ENCODE measurements at places on chromosomes 6 and 20. TPM values are rescaled to one million over a fixed set of nuclear protein-coding genes. Genes with fewer than 3 reads are reported as not detected.

DNA sequence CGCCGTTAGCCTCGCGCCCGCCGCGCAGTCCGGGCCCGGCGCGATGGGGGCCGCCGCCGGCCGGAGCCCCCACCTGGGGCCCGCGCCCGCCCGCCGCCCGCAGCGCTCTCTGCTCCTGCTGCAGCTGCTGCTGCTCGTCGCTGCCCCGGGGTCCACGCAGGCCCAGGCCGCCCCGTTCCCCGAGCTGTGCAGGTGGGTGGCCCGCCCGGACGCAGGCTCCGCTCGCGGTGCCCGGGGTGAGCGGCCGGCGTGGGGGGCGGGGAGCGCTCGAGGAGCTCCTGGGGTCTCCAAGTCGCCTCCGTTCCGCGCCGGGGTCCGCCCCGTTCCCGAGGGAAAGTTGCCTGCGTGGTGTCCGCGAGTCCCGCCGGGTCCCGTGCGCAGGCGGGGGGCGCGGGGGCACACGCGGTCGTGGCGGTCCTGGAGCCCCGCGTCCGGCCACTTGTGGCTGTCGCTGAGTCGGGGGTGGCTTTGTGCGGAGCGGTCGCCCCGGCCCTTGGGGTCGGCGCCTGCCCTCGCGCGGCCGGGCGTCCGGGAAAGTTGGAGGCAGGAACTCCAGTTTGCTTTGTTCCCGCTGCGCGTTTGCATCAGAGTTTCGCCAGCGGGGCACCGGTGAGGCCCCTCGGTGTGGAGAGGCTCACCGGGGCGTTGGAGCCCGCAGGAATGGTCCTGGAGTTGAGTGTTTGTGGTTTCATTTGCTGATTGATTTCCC lies 476 bp downstream of the IGF2R start:
- DNase-seq, result peak; percentile 23

DNA sequence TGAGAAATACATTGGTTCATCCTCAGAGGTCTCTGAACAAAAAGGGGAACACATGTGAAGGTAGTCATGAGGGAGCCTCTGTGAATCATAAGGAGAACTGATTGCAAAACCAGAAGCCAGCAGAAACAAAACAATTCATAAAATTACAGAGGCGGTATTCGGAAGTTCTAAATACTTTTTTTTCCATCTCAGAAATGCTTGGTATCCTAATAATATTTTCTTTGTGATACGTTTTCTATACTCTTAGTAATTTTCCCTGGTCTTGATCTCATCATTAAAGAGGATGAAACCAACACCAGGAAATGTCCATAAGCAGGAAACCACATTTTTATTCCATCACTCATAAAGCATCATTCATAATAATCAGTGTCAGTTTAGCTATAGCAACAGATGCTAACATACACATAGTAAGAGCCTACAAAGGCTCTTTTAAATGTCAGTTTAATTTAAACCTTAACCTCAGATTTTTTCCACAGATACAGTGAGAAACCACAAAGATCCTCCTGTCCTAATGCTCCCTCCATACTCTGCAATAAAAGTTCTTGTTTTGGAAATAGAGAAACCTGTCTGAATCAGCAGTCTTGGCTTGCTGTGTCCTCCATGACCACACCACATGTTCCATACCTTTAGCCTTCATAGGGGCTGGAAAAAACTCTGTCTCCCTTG lies 29.2 kb downstream of the SGK1 start:
- peak; percentile 75 for DNase-seq

DNA sequence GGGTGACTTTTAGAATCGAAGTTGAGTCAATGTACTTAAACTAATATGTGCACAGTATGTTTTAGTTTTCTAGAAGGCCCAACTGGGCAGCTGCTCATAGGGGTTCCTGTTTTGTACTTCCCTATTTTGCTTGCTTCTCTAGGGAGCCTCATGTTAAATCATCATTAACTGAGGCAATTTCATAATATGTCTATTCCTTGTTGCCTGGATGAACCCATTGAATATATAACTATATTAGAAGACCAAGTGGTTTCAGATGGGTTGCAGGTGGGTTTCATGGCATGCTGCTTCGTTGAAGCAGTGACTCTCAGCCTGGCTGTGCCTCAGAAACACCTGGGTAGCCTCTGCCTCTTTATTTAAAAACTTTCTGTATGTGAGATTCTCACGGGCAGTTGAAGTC lies 22.2 kb downstream of the CARMIL1 start:
- DNase-seq, result no peak

DNA sequence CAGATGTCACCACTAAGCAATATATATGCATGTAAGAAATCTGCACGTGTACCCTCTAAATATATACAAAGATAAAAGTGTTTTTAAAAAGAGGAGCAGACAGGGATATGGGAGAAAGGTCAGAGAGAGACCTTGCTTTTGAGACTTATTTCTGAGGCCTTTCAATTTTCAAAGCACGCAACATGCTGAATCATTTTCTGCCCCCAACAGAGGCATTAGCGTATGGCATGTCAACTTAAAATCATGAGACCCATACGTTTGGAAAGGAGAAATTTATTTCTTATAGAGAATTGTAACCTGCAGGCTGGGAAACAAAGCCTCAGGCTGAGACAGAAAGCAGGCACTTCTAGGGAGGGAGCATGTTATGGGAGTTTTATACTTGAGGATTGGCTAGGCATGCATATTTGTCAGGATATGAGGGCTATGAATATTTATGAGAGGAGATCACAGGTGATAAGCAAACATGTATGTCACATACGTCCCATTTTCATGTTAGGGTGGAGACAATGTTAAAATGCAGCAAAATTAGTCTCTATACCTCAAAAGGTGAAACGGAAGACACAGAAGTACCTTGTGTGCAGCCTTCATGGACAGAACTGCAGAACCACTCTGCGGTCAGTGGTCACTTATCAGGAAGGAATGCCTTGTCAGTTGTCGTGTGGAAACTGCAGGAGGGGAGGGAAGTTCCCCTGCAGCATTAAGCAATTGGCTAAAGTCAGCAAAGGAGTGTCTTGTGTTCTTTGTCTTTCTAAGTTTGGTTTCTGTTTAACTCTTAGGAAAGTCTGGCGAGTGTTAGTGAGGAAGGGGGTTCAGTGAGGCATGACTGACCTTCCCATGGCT lies 6.3 kb upstream of the GABRR2 start:
- no peak for DNase-seq

ZBTB9 gene
- 7.5 TPM for total RNA-seq
